Hematopoietic multipotent progenitor cell (in vitro differentiated cells): ENCODE measurements at places on chromosomes 5 and 9.

- no peak for DNase-seq
These were observed 46.5 kb upstream of the GFPT2 start for GRCh38 chr5:180399401-180400215.

- DNase-seq = no peak
These were observed 557.6 kb downstream of the PRR16 start for GRCh38 chr5:121021681-121022080.

DNA sequence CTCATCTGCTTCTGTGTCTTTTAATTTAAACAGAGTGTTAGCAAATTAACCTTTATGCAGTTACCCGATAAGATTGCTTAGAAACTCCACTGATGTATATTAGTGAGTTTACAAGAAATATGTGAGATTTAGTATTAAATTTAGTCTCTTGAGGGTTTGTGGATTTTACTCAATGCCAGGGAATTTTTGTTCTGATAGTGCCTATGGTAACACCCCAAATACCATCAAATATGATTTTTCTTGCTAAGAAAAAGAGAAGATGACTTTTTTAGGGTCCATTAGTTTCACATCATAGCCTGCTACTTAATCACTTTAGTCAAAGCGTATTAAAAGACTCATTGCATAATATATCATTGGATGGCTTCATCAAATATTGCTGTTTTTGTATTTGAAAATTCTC is 224.9 kb downstream of the PCSK5 start:
- no peak for DNase-seq

GRCh38 chr5:168468836-168469235 is 17.4 kb upstream of the RARS1 start:
- DNase-seq = no peak

- no peak for DNase-seq
These were observed 306.4 kb upstream of the PANK3 start for GRCh38 chr5:168885324-168886120.
